ENCODE measurements at places on chromosomes 11 and 22. TPM values are rescaled to one million over a fixed set of nuclear protein-coding genes. Genes with fewer than 3 reads are reported as not detected.

The BIK gene
- not detected for total RNA-seq

The KCNK7 gene
- total RNA-seq: not detected

The CNTF gene
- 0.73 TPM for total RNA-seq

The TP53I11 gene
- total RNA-seq: 115 TPM

The DEUP1 gene
- not detected for total RNA-seq

The ANO5 gene
- not detected for total RNA-seq

The CRYBA4 gene
- not detected for total RNA-seq

The GAS2 gene
- 0.64 TPM for total RNA-seq

The DCDC1 gene
- not detected for total RNA-seq

The KCNJ11 gene
- total RNA-seq: not detected

The FOLR1 gene
- not detected for total RNA-seq

The HEPACAM gene
- not detected for total RNA-seq

The SGSM1 gene
- 0.06 TPM for total RNA-seq

The KCTD14 gene
- total RNA-seq: 0.54 TPM

The RIMBP3B gene
- total RNA-seq: not detected

The DESI1 gene
- 19.2 TPM for total RNA-seq

The HBB gene
- not detected for total RNA-seq

The LDHAL6A gene
- not detected for total RNA-seq

The CASP12 gene
- not detected for total RNA-seq

The RFPL2 gene
- total RNA-seq: not detected

The P2RY2 gene
- total RNA-seq: not detected

The OR10D3 gene
- total RNA-seq: not detected

The UBQLN3 gene
- 0.24 TPM for total RNA-seq

The ROM1 gene
- total RNA-seq: 25.3 TPM

The CCDC87 gene
- total RNA-seq: 0.44 TPM

The KCNA4 gene
- total RNA-seq: not detected

The PARVG gene
- total RNA-seq: not detected

The MCHR1 gene
- total RNA-seq: not detected

The SLC37A2 gene
- total RNA-seq: not detected

The OR51B2 gene
- total RNA-seq: not detected

The FOLR2 gene
- not detected for total RNA-seq
